ENCODE measurements at places on chromosomes 6 and 20.

DNA sequence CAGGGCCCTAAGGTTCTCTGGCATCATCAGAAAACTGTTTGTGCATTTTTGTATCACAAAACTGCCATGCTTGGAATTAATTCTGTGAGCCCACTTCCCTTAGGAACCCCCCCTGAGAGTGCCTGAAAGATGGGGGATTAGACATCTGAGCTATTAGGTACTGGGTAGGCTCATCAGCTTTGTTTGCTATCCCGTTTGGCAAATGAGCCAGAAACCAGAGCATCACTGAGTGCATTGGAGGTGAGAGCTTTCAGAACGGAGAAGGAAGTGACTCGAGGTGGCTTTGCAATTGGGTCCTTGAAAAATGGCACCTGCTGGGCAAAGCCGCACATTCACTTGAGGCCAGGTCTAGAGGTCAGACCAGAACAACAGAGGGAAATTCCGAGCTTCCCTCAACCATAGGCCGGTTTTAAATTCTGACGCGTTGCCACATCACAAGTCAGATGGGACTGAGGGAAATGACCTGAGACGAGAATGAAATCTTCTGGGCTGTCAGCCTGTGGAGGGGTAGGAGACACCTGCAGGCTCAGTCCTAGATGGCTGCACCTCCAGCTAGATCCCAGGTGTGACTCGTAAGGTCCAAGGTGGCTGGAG, 8.4 kb upstream of the GLP1R start:
- DNase-seq, result no peak

GRCh38 chr6:11650025-11650696, 112.6 kb downstream of the TMEM170B start:
- peak; percentile 79 for DNase-seq

- peak; percentile 68 for DNase-seq
Observed at GRCh38 chr20:7151676-7152470, 384.4 kb downstream of the BMP2 start.

GRCh38 chr6:89385846-89386245, 26.2 kb downstream of the RRAGD start:
- no peak for DNase-seq

DNA sequence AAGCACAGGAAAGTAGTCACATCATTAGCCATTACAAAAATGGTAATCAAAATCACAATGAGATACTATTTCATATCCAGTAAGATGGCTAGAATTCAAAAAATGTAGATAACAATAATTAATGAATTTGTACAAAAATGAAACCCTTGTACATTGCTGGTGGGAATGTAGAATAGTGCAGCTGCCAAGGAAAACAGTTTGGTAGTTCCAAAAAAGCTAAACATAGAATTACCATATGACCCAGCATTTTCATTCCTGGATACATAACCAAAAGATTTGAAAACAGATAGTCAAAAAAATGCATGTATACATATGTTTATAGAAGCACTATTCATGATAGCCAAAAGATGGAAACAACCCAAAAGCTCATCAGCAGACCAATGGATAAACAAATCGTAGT, 251.1 kb upstream of the RAB32 start:
- no peak for DNase-seq

- DNase-seq, result peak; percentile 34
Observed at GRCh38 chr20:19628570-19629134, 129.4 kb upstream of the RIN2 start.

DNA sequence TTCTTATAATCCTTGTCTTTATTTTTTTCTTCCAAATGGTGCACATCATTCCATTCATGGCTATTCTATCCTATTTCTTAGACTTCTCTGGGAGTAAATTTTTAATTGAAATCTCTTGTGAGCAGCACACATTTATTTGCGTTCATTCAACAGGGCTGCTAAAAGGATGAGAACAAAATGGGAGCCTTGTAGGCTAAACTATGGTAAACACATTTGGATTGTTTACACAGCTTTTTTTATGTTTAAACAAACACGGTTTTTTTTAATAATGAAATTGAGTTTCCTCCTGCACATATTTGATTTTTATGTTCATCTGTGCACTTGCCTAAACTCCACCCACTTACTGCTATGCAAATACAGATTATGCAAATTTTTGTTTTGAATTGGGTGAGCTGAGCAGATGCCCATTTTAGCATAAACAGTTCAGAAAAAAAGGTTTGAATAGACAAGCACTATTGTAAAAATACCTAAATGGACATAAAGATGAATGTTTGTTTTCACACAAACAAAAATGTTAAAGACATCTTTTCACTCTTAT, 92.0 kb downstream of the OLIG3 start:
- DNase-seq, result no peak

- DNase-seq, result no peak
Observed at GRCh38 chr20:10465135-10465534, 30.0 kb downstream of the SLX4IP start.

DNA sequence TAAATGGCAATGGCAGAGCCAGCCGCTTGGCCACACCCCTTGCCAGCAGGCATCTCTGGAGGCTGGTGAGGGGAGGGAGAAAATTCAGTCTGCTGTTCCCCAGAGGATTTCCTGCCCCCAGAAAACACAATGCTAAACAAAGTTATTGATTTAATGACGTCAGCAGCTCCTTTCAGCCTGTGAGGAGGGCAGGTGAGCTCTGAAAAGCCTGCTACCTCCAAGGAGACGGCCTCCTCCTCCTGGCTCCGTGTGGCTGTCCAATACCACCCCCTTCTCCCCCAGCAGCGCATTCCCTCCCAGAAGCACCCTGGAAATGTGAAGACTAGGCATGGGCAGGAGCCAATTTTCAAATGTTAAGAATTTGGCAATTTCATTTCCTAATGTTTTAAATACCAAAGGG, 393.1 kb downstream of the ZFAND3 start:
- no peak for DNase-seq

- peak; percentile 95 for DNase-seq
Observed at GRCh38 chr20:35821807-35822242, 50.0 kb downstream of the PHF20 start.

- DNase-seq, result no peak
Observed at GRCh38 chr20:15199698-15200097, 862.3 kb upstream of the FLRT3 start.

GRCh38 chr20:57753332-57754164, 43.7 kb upstream of the PMEPA1 start:
- no peak for DNase-seq

DNA sequence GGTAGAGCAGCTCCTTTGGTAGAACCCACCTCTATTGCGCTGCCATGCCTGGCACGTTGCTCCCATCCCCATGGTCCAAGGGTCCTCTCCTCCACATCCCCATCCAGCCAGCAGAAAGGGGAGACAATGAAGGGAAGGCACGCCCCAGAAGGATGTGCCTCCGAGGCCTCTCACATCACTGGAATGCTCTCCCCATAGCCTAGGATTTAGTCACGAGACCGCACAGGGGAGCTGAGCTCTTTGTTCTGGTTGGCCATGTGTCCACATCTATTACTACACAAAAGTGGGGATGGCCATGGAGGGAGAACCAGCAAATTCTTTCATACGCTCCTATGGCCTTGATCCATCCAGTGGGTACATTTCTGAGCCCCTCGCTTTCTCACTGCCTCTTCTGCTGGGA, 60.5 kb upstream of the SALL4 start:
- DNase-seq, result no peak

GRCh38 chr6:111338843-111339242, 144.2 kb downstream of the REV3L start:
- no peak for DNase-seq

GRCh38 chr6:52328729-52329128, 33.2 kb upstream of the PAQR8 start:
- DNase-seq, result no peak

- DNase-seq, result no peak
Observed at GRCh38 chr6:114432400-114432799, 89.6 kb upstream of the HS3ST5 start.

DNA sequence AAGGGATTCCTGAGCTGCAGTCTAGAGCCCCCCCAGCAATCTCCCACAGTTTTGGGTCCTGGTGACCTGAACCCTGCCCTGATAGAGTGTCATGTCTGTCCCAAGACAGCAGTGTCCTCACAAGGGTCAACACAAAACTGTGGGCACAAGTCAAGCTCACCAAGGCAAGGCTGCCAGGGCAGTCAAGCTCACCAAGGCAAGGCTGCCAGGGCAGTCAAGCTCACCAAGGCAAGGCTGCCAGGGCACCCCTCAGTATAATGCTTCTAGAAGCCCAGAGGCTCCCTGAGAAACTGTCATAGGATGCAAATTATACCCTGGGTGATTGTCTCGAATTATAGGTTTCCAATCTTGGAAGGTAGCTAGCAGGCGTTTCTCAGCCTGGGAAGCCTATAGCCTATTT, 108.5 kb downstream of the NFATC2 start:
- DNase-seq, result no peak

DNA sequence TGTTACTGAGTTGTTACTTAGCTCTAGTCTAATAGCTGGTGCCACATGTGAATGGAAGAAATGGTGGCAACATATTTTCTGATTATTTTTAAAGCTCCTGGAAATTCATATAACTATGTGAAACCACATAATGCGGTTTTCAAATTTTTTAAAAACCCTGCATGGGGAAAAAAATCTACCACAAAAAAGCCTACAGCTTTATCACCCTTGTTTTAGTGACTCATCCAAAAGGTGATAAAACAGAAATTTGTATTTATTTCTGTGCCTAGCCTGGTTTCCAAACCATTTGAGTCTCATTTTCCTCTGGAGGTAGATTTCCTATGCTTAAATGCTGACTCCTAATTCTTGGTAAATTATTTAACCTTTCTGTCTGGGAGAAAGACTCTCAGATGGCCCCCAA, 5.4 kb upstream of the FBXO30 start:
- DNase-seq, result no peak

DNA sequence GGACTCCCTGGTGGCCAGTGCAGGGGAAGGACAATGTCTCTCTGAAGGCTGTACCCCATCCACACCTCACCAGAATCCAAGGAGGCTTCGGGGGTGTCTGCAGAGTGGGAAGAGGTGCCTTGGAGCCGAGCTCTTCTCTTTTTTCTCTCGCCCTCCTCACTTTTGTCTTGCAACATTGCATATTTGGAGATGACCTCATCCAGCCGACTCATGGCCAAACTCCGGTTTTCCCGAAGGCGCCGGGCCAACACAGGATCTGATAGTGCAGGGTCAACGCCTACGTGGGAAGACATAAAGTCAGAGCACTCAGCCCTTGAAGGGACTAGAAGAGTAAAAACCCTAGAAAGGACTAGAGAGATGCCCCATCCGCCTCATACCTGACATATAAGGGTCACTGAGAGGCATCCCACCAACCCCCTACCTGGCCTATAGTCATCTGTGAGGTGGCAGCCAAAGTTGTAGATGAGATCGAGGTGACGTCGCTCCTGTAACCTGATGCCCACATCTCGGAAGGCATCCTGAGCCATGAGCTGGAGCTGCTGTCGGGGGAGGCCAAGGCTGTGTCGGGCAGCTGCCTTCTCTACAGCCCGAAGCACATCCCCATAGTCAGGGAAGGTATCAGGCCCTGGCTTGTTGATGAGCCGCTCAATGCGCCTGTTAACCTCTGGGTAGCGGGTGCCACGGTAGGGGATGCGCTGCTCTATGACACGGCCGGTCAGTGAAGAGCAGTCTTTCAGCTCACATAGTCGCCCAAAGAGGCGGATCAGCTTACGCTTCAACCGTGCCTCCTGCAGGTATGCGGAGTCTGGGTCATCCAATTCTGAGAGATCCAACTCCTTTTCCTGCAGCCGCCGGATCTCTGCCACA, 3.0 kb upstream of the ZBTB22 start:
- peak; percentile 93 for DNase-seq

DNA sequence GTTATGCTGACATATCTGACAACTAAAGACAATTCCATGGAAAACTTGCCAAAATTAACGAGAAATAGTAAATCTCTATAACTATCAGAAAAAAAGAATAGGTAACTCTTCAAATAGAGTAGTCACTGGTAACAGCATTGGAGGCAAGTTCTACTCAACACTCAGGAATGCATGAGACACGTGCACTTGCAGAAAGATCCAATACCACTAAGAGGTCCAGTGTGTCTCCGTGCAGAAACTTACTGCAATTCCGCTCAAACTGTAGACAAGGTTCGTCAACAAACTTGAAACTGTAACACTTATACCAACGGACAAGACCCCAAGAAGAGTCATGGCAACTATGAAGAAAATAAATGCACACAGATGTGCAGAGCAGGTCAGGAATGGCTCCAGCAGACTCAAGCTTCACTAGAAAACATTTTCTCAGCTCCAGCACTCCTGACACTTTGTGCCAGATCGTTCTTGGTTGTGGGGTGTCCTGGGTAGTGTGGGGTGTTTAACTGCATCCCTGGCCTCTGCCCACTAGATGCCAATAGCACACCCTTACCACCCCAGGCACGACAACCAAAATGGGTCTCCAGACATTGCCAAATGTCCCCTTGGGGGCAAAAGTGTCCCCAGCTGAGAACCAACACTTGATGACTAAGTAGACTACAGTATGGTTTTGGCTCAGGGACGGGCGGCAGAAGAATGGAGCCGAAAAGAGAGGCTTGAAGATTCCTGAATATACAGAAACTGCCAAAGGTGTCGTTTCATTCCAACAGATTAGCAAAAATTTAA, 134.8 kb downstream of the DTNBP1 start:
- DNase-seq, result no peak

DNA sequence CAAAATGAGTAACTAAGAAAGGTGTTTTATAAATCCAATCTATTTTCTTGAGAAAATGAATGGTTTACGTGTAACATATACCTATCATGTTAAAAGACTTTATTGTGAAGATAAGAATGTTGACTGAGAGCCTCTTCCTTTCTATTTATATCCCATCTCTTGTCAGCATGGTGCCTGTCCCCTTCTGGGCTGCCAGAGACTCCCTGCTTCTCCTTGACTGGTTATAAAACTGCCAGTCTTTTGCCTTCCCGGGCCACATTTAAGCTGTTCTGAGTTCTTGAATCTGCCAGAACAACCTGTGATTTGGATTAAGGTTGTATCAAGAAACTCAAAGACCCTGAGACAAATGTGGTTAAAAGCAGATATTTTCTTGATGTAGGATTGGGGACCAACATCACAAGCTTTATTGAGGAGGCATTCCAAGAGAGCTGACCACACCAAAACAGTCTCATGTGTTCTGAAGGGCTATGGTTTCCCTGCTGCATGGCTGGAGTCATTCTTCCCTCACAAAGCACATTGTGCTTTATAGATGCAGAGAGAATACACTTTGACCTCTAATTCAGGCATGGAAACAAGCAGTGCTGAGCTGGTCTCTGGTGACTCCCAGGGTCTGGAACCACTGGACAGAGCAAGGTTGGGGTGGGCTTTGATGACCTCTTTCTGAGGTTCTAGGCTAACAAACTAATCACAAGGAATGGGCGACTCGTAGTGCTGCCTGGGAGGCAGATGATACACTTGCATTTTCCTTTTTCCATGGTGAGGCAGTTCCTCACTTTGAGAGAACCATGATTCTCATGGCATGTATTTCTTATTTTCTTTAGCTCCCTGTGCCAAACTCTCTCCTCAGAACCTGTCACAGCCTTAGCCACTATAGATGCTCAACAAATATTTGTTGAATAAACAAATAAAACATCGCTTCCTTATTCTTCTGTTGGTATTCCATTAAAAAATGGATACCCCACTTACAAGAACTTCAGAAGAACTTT, 205.0 kb upstream of the PREP start:
- DNase-seq, result no peak

- peak; percentile 1 for DNase-seq
Observed at GRCh38 chr20:14312001-14312400, 25.4 kb downstream of the FLRT3 start.

All from NCI-H226 (cell line).